ENCODE measurements at places on chromosomes 2 and 18.

DNA sequence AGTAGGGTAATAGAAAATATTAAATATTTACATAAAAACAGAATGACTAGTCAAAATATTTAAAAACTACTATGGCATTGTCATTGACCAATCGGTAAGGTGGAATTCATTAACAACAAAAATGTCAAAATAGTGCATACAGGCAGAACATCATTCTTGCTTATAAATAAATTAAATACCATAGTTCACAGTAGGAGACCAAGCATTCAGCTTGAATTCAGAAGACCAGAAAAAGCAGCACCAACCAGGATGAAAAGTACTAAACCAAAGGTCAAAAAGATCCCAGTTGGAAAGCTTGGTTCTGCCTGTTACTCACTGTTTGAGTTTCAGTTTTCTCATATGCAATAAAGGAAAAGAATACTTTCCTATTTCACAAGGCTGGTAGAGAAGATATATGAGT, 244.3 kb downstream of the OSR1 start:
- no peak for DNase-seq

- no peak for DNase-seq
Observed at GRCh38 chr2:224401641-224402342, at the start of gene FAM124B. Gene FAM124B (minus strand): TSS chr2:224402107. CDS start chr2:224401768, 339 bp downstream.

DNA sequence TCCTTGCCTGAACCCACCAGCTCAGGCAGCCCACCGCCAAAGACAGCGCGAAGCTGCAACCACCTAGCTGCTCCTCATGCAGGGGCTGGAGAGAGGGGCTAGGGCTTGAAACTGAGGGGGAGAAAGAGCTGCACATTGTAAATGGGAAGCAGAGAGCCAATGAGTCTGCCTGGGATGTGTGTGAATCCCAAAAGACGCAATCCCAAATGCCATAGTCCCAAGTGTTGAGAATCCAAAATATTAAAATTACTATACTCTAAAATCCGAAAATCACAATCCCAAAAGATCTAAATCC, 9.4 kb downstream of the AMER3 start:
- no peak for DNase-seq

DNA sequence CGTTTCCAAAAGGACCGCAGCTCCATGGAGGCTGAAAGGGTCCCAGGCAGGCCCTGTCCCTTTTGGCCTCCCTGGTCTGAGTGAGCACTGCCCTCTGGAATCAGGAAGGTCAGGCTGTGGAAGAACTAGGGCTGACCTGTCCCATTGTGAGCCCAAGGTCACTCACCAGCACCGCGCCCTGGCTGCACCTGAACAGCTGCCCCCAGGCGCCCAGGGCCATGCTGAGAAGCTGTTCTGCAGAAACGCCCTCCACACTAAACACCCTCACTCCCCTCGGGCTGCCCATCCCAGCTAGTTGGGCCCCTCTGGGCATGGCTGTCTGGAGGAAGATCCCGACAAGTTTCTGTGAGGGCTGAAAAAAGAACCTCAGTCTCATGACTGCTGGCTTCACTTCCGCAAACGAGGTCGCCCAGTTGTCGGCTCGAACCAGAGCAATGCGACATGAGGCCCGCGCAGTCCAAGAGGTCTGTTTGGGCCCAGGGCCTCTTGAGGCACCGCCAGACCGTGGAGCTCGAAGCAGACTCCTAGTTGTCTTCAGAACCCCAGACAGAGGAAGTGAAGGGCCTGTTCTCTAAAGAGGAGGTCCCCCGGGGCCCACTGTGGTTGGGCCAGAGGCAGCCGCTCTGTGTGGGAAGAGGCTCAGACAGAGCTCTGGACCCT, 64.4 kb downstream of the INPP5D start:
- no peak for DNase-seq

DNA sequence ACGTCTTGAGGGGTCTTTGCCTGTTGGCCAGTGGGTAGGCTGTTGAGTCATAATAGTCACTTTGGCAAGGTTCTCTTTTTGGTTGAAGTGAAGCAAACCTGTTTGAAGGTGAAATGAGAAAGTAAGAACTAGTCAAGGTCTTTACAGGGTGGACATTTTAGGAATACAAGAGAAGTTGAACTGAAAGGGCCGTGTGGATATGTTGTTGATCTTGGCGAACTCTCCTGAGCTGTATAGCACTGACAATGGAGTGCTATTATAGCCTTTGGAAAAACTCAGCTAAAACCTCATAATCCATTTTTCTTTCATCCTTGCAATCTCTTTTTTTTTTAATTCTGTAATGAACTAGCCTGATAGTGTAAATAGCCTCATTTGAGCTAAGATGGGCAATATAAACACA, 248.1 kb downstream of the MEIS1 start:
- no peak for DNase-seq

DNA sequence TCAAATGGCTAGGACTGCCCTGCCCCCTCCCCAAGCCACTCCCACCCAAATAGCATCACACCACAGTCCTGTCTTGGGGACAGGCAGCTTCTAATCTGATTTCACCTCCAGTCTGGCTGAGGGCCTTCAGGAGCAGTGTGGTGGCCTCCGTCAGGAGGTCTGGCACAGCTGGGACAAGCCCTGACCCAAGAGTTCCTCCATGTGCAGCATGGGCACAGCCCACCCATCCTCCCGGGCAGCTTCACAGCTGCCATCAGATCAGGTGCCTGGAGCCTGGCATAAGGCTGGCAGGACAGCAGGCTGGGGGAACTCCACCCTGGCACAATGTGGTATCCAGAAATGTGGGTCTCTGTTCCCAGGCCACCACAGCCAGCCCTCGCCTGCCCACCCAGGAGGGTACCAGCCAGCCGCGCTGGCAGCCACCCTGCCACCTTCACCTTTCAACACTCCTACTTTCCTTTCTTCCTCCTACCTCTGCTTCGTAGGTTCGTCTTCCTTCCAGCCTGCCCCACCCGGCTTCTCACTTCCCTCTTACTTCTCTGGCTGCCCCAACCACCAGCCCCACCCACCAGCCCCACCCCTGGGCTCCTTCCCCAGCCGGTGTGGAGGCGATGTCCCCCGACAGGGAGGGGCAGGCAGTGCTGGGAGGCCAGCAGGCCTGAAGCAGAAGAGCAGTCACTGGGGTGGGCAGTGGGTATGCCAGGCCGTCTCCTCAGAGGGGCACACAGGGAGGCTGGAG, at the start of gene CAPG:
Gene CAPG, minus strand, starts transcription at position 522 of the 739 bp plus-strand sequence. CDS start 8,221 bp downstream, outside the sequence.
- no peak for DNase-seq

DNA sequence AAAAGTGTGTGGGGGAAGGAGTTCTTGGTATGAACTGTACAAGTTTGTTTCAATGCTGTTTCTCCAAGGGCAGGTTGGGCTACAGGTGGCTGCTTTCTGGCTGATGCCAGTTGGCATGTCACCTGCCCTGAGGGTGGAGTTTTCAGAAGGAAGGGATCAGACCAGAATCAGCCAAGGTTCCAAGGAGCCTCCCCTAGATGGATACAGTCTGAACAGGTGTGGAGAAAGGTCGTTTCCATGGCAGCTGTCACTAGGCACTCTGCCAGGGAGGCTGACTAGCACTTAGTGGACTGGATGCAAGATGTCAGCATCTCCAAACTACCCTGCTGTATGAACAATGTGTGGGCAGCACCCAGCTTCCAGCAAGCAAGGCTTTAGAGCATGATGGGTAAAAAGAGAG, 444.4 kb upstream of the HNRNPA3 start:
- DNase-seq = no peak

GRCh38 chr18:50061876-50062517, 132.9 kb downstream of the MYO5B start:
- DNase-seq = no peak

DNA sequence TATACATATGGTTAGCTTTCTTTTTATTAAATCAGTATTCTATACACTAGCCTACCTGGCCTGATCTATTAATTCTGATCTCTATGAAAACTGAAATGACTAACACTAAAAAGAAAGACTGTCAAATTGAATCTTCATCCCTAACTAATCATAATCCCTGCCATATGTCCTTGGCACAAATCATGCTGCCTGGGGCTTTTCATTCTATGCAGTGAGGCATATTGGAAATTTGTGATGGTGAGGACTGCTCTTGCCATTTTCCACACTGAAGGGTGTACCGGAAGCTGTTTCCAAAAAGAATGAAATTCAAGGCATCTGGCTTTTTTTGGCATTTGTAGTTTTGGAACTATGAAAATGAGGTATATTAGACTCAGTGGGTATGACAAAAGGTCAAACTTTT, 39.7 kb downstream of the RAPGEF4 start:
- no peak for DNase-seq

DNA sequence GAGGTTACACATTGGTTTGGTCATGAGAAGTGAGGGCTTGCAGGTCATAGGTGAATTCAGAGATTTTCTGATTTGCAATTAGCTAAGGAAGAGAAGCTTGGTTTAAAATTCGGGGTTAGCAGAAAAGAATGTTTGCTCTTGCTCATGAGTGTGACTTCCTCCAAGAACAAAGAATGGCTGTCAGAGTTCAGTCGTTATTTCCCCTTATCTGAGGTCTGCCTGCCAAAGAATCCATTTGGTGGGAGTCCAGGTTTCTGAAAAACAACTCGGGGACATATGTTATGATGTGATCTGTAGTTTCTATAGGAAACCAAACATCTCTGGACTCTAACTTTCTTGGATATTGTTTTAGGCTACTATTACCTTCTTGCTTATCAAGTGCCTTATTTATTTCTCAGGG, 3.2 kb upstream of the UGT1A6 start:
- DNase-seq = no peak

DNA sequence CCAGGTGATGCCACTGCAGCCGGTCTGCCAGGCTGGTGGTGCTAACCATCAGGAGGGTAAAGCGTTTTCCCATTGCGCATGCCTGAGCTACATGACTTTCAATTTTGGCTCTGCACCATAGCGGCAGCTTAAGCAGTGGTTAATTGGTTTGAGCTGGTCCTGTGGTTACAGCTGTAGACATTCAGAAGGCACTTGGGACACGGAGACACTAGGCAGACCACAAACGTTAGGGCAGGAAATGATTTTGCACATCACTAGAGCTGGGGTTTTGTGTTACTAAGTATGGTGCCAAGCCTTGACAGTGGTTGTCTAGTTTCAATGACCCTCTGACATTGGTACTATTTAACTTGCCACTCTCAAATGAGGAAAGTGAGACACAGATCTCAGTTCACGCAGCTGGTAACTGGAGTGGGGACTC, 28.9 kb upstream of the CNOT11 start:
- peak; percentile 22 for DNase-seq

DNA sequence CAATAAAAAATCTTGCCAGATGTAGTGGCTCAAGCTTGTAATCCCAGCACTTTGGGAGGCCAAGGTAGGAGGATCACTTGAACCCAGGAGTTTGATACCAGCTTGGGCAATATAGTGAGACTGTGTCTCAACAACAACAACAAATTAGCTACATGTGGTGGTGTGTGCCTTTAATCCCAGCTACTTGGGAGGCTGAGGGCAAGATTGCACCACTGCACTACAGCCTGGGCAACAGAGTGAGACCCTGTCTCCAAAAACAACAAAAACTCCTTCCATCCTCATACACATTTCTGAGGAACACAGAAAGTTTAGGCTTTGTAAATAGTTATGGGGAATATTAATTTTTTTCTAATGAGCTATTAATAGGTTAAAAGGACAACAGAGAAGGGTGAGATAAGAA, 17.0 kb downstream of the PDE6D start:
- no peak for DNase-seq

DNA sequence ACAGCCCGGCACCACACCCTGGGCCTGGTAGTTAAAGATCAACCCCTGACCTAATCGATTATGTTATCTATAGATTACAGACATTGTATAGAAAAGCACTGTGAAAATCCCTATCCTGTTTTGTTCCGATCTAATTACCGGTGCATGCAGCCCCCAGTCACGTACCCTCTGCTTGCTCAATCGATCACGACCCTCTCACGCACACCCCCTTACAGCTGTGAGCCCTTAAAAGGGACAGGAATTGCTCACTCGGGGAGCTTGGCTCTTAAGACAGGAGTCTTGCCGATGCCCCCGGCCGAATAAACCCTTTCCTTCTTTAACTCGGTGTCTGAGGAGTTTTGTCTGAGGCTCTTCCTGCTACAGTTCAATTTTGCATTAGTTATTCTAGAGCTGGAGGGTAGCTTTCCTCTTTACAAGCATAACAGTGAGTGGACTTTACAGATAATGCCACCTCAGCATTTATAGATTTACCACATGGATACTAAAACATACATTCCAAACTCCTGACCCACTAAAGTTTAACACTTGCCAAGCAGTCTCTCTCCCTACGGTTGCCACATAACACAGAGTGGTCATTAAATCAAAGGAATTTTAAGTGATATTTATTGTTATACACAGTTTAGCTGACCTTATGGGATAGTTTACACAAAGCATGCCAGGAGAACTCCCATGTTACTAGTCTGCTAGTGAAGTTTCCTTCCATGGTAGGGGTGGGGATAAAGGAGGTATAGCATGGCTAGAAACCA, 101.0 kb downstream of the EVA1A start:
- peak; percentile 83 for DNase-seq

DNA sequence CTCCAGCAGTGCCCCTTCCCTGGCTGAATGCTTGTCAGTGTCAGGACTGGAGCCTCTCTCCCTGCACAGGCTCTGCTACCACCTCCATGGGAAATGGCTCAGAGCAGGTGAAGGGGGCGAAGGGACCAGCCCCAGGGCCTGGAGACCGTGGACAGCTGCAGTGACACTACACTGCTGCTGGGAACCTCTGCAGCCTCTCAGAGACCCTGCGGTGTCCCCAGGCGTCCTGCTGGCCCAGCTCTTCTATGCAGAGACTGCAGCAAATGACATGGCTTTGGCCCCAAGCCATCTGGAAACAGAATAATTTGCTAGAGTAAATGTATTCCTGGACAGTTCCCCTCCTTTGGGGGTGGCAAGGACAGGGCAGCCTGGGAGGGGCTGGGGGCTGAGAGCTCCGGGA, 53.2 kb downstream of the CIB4 start:
- no peak for DNase-seq

- no peak for DNase-seq
Observed at GRCh38 chr2:238097201-238097987, 2.7 kb upstream of the ESPNL start.

DNA sequence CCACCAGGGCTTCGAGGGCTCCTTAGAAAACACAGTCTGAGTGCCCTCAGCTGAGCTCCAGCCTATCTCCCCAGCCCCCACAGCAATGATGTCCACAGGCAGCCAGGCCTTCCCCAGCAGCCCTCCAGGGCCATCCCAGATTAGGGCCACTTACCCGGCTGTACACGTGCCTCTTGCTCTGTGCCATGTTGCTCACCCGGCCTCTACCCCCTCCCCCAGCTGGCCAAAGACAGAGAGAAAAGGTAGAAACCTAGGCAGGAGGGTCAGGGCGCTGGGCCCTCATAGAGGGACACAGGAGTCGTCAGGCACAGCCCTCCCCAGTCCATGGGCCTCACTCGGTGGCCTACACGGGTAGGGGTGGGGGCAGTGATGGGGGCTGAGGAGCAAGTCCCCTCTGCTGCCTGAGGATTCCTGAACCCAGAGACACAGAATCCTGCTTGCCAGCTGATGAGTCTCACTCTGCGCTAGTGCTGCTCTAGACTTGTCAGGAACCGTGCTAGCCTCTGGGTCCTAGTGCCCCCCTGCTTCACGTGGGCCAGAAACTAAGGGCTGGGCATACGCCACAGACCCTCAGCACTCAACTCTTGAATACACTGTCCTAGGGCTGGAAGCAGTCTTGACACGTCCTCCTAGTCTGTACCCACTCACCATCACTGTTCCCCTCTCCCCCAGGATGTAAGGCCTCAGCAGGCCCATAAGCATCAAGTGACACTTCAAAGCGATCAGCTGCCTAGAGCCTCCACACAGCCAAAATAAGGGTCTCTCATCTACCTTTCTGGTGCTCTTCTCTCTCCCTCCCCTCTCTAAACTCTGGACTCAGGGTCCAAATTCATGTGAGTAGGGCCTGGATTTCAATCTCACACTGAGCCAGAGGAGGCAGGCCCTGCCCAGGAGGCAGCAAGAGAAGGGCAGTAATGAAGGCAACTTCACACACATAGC, at the start of gene DCTN1:
Gene DCTN1, minus strand, starts transcription at position 461 of the 939 bp plus-strand sequence. Its CDS starts 274 bp downstream, at position 187.
- peak; percentile 70 for DNase-seq

- DNase-seq = no peak
Observed at GRCh38 chr2:236600892-236601291, 31.3 kb downstream of the ACKR3 start.
